ENCODE measurements at places on chromosomes 16 and 17. TPM values are rescaled to one million over a fixed set of nuclear protein-coding genes. Genes with fewer than 3 reads are reported as not detected.

BICDL2 gene
- 0.03 TPM for polyA plus RNA-seq

NUDT21 gene
- 36.8 TPM for polyA plus RNA-seq

NPW gene
- 2.3 TPM for polyA plus RNA-seq

CSH1 gene
- polyA plus RNA-seq, result not detected

FASN gene
- polyA plus RNA-seq, result 9.3 TPM

- no peaks in the 10 kb centered on the region for H3K27me3 ChIP-seq
- peak; percentile 64 for DNase-seq
- no peak overlapping the region for H3K4me3 ChIP-seq
- H3K36me3 ChIP-seq, result no peaks in the 10 kb centered on the region
- H3K27ac ChIP-seq, result no peak overlapping the region
- H3K4me1 ChIP-seq, result peaks cover 30% of the 10 kb centered on the region
These were observed 51.8 kb downstream of the PIMREG start for GRCh38 chr17:6496116-6496481.

- peak overlapping the region; percentile 23 for H3K4me3 ChIP-seq
- no peaks in the 10 kb centered on the region for H3K36me3 ChIP-seq
- no peaks in the 10 kb centered on the region for H3K4me1 ChIP-seq
- DNase-seq, result no peak
These were observed 43.8 kb downstream of the ELAC2 start for GRCh38 chr17:12974005-12974531.

DNA sequence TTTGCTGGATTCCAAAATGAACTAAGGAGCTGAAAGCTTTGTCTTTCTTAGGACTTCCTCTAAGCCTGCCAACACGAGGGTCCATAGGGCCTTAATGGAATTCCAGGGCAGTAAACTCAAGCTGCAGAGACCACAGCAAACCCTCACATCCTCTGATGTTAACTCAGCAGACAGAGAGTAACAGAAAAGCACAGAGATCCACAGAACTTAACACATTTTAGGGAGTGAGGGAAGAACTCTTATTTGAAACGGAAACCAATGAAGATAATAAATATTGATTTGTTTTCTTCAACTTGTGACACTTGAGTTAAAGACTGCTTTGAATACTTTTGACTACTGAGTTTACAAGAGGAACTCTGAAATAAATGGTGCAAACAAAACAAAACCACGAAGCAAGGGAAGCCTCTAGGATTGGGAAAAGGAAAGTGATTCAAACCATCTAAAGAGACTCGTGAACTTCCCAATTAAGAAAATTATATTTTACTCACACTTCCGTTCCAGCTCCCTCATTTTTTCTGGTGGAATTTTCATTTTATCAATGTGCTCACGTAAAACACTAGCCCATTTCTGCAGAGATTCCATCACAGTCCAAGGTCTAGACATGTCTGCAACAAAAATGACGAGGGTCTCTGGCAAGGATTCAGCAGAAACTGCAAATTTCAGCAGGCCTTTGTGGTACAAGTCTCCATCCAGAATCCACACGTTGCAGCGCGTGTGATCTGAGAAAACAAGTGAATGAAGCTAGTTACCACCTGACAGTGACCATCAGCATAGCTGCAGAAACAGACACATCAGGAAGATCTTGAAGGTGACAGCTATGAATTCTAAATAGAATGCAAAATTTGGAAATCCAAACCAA is 9.2 kb downstream of the DYNC1LI2 start:
- peak overlapping the region; percentile 80 for H3K27ac ChIP-seq
- H3K36me3 ChIP-seq, result peaks cover 62% of the 10 kb centered on the region
- H3K27me3 ChIP-seq, result no peaks in the 10 kb centered on the region
- no peak overlapping the region for H3K4me3 ChIP-seq
- no peak for DNase-seq
- peaks cover 63% of the 10 kb centered on the region for H3K4me1 ChIP-seq

DNA sequence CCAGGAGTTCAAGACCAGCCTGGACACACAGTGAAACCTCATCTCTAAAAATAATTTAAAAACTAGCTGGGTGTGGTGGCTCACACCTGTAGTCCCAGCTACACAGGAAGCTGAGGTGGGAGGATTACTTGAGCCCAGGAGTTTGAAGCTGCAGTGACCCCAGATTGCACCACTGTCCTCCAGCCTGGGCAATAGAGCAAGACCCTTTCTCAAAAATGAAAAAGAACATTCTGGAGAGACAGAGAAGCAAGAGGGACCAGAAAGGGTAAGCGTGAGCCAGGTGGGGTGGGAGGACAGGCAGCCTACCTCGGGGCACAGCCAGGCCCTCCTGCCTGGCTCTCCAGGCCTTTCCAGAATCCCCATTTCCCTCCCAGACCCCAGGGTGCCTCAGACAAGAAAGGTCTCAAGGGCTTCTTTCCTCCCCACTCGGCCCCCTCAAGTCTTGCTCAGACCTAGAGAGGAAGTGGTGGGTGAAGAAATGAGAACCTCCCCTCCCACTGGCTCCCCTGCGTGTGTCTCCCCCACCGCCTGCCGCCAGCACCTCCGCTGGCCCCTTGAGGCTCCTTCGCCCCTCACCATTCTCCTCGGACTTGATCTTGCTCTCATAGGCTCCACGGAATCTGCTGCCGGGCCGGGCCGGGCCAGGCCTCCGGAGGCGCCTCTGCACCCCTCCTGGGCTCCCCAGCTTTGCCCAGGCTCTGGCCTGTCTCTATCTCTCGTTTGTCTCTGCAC is 503 bp downstream of the C16orf54 start:
- H3K4me1 ChIP-seq, result peaks cover 61% of the 10 kb centered on the region
- no peaks in the 10 kb centered on the region for H3K27me3 ChIP-seq
- peak overlapping the region; percentile 67 for H3K4me3 ChIP-seq

GRCh38 chr16:56635441-56635967 is 3.0 kb upstream of the MT1A start:
- peaks cover 40% of the 10 kb centered on the region for H3K4me1 ChIP-seq
- H3K36me3 ChIP-seq, result no peaks in the 10 kb centered on the region
- no peak overlapping the region for H3K27ac ChIP-seq
- H3K27me3 ChIP-seq, result peaks cover 45% of the 10 kb centered on the region
- peak overlapping the region; percentile 11 for H3K4me3 ChIP-seq

DNA sequence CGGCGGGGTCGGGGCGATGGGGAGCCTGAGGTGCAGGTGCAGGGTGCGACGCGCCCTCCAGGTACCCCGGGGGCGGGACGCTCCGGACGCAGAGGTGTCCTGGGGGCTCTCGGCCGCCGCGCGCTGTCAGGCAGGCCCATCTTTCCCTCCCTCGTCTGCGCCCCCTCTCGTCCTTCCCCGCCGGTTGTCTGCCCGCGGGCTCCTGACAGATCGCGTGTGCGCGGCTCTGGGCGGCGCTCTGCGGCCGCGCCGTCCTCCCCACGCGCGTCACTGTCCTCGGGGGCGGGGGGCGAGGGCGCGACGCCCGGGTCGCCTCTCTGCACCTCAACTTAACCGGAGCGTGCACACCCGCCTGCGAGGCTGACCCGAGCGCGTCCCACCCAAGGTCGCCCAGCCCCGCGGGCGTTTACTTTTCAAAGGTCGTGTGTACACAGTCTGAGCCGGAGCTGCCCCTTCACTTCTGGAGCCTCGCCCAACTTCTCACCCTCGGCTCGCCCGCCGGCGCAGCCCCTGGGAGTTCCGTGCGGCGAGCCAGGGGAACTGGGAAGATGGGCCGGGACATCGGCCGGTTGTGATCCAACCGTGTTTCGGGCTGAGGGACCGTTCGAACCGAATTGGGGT is 512 bp downstream of the AKAP1 start:
- H3K27ac ChIP-seq, result peak overlapping the region; percentile 94
- H3K27me3 ChIP-seq, result no peaks in the 10 kb centered on the region
- H3K4me1 ChIP-seq, result peaks cover 23% of the 10 kb centered on the region
- DNase-seq, result no peak
- H3K4me3 ChIP-seq, result peak overlapping the region; percentile 83
- no peaks in the 10 kb centered on the region for H3K36me3 ChIP-seq

- no peak overlapping the region for H3K4me3 ChIP-seq
- no peaks in the 10 kb centered on the region for H3K27me3 ChIP-seq
- H3K36me3 ChIP-seq, result no peaks in the 10 kb centered on the region
- H3K27ac ChIP-seq, result no peak overlapping the region
- peaks cover 20% of the 10 kb centered on the region for H3K4me1 ChIP-seq
These were observed 15.4 kb downstream of the SYCE1L start for GRCh38 chr16:77214411-77215138.

GRCh38 chr17:64128787-64129514 is 993 bp downstream of the ERN1 start:
- peak overlapping the region; percentile 97 for H3K27ac ChIP-seq
- peak overlapping the region; percentile 92 for H3K4me3 ChIP-seq
- peaks cover 61% of the 10 kb centered on the region for H3K4me1 ChIP-seq
- no peaks in the 10 kb centered on the region for H3K36me3 ChIP-seq
- H3K27me3 ChIP-seq, result no peaks in the 10 kb centered on the region

GRCh38 chr17:17538417-17539391 is 42.5 kb upstream of the RASD1 start:
- no peaks in the 10 kb centered on the region for H3K36me3 ChIP-seq
- no peak overlapping the region for H3K27ac ChIP-seq
- H3K4me1 ChIP-seq, result no peaks in the 10 kb centered on the region
- no peaks in the 10 kb centered on the region for H3K27me3 ChIP-seq

- H3K36me3 ChIP-seq, result no peaks in the 10 kb centered on the region
- H3K4me3 ChIP-seq, result no peak overlapping the region
- H3K27me3 ChIP-seq, result peaks cover 20% of the 10 kb centered on the region
These were observed 7.8 kb downstream of the DLX4 start for GRCh38 chr17:49976828-49977202.

DNA sequence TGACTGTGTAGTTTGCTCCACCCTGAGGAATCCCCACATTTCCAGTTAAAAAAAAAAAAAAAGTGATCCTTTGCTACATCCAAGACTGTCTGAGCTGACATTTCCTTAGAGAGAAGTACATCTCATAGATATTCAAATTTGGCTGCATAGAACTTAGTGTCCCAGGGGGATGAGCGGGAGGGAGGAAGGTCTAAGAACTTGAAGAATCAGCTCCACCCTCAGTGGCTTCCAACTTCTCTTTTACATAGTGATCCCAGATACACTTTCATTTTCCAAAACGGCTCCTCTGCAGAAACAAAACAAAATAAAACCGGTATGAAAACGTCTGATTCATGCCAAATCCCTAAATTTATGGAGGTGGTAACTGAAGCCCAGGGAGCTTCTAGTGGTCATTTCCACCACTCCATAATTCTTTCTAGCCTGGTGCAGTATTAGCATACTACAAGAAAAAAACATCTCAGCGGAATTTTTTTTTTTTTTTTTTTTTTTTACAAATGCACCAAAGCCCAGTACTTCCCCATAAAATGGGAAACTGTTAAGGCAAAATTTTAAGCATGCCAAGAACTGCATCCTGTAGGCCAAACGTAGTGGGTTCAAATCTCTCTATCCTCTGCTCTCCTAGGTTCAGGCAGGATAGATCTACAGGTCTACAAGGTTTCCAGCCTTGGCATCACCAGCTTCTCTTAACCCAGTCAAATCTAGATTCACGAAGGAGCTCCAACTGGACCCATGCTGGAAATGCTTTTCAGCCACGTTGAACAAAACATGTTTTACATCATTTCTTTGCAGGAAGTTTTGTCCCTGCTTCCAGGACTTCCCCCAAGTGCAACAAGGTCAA is 29.3 kb downstream of the MAF start:
- no peaks in the 10 kb centered on the region for H3K27me3 ChIP-seq
- H3K27ac ChIP-seq, result no peak overlapping the region
- H3K4me1 ChIP-seq, result no peaks in the 10 kb centered on the region
- no peak for DNase-seq
- no peak overlapping the region for H3K4me3 ChIP-seq

All from spleen (tissue), 13 donors.